ENCODE measurements at places on chromosomes 6 and 20. TPM values are rescaled to one million over a fixed set of nuclear protein-coding genes. Genes with fewer than 3 reads are reported as not detected.

The FLRT3 gene
- total RNA-seq: 71.2 TPM

The RIPOR2 gene
- total RNA-seq: 25.6 TPM

The MUCL3 gene
- 4.6 TPM for total RNA-seq

The SMLR1 gene
- total RNA-seq: not detected

The C20orf144 gene
- 0.23 TPM for total RNA-seq

The SYNGAP1 gene
- total RNA-seq: 23.0 TPM

The CASP8AP2 gene
- total RNA-seq: 16.5 TPM

The JPH2 gene
- 7.9 TPM for total RNA-seq

The KCNQ2 gene
- not detected for total RNA-seq

The TBX18 gene
- 1.0 TPM for total RNA-seq

The FILIP1 gene
- 21.6 TPM for total RNA-seq

DNA sequence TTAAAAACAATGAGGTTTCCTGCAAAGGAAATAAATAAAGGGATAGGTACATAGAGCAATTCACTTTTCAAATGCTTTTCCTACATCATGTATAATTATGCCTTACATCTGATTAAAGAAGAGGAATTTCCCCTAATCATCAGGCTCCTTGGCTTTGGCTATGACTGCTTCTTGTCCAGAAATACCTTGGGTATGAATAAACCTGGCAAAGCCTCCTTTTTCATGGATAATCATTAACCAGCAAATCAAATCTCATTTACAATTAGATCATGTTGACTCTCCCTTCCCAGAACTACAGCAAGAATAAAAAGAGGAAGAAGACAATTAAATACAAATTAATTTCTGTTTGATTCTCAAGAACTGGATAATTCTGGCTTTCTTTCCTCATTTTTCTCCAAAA lies 58.0 kb upstream of the CD2AP start:
- no peak for DNase-seq

- no peak for DNase-seq
Observed at GRCh38 chr6:52177961-52178360, 8.2 kb upstream of the IL17A start.

GRCh38 chr6:74870403-74870802 lies 335.4 kb downstream of the COL12A1 start:
- no peak for DNase-seq

DNA sequence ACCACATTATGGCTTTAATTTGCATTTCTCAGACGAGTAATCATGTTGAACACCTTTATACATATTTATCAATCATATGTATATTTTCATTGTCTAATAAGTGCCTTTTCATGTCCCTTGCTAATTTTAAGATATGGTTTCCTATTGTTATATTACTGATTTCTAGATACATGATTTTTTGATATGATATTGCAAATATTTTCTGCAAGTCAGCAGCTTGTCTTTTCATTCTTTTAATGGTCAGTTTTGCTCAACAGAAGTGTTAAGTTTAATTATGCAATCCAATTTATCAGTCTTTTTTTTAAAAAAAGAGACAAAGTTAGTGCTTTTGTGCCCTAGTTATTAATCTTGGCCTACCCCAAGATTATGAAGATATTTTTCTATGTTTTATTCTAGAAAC lies 1377.8 kb upstream of the CITED2 start:
- DNase-seq: no peak

DNA sequence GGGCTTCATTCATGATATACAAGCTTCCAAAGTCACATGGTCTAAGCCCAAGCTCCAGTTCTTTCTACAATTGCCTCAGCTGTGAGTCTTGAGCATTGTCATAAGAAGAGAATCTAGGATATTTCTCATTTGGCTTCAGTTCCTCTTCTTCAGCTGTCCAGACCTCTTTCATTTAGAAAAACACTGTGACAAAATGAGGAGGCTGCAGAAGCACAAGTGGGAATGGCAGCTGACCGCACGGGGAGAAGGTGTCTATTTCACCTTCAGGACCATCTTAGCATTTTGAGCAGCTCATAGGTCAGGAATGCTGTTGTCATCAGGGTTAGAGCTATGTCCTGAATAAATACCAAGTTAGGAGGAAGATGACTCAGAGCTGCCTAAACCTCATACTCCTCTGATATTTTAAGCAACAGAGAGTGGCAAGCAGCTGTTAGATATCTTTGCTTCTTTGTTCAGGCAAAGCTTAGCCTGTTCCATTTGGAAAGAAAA lies 390.1 kb upstream of the CITED2 start:
- DNase-seq: no peak

- DNase-seq: no peak
Observed at GRCh38 chr20:50248104-50248641, 57.5 kb downstream of the CEBPB start.

- DNase-seq: no peak
Observed at GRCh38 chr6:144922120-144922722, 637.1 kb downstream of the UTRN start.

GRCh38 chr20:23200914-23201313 lies 114.8 kb upstream of the CD93 start:
- no peak for DNase-seq

- DNase-seq: no peak
Observed at GRCh38 chr6:28105245-28105639, 19.2 kb upstream of the ZSCAN16 start.

- DNase-seq: no peak
Observed at GRCh38 chr6:125230674-125231073, 71.1 kb downstream of the HDDC2 start.

- DNase-seq: no peak
Observed at GRCh38 chr6:145138469-145139139, 596.7 kb downstream of the EPM2A start.

GRCh38 chr6:110537208-110538123 lies 61.1 kb upstream of the SLC22A16 start:
- DNase-seq: no peak

DNA sequence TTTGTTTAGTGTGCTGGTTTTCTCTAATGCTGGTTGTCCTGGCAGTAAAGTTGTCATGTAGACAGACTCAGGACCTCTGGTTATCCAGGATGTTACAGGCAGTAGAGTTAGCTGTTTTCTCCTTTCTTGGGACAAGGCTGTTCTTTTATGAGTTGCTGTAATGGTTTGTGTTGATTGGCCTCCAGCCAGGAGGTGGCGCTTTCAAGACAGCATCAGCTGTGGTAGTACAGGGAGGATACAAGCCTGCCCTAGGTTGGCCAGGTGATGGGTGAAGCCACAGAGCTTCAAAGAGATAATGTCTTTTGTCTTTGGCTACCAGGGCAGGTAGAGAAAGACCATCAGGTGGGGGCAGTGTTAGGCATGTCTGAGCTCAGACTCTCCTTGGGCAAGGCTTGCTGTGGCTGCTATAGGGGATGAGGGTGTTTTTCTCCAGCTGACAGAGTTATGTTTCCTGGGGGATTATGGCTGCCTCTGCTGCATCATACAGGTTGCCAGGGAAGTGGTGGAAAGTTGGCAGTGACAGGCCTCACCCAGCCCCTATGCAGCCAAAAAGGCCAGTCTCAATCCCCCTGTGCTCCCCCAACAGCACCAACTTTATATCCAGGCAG lies 127.2 kb upstream of the TAB2 start:
- DNase-seq: no peak

GRCh38 chr6:74750826-74751225 lies 455.0 kb downstream of the COL12A1 start:
- DNase-seq: no peak

DNA sequence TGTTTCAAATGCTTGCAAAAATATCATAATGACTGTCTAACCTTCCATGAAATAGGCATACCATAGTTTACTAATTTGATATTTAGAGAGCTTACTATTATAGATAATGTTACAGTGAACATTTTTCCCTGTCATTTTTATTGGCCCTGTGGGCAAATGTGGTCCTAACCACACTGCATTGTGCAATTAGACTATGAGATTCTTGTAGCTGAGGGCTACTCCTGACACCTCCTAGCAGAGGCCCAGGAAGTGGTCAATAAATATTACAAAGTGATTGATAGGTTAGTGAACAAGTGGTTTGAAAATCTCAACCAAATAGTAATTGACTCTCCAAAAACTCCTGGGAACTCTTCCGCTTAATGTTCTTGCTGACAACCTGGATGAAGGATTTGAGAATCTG lies 160.5 kb upstream of the KCNG1 start:
- DNase-seq: no peak

GRCh38 chr6:16136621-16137450 lies 8.0 kb downstream of the MYLIP start:
- DNase-seq: no peak

DNA sequence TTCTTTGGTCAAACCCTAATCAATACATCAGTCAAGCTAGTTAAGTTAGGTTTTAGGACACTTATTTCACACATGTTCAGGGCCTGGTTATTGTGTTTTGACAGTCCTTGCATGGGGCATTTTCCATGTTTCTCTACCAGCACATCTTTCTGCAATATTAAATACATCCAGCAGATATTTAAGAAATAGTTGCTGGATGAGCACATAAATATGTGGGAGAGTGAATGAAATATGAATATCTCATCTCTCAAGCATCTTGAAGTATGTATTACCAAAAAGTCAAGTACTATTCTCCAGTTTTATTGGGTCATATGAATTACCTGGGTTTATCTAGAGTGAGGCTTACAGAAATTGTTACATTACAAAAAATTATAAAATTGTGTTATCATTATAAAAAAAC lies 621.9 kb upstream of the GJE1 start:
- no peak for DNase-seq

DNA sequence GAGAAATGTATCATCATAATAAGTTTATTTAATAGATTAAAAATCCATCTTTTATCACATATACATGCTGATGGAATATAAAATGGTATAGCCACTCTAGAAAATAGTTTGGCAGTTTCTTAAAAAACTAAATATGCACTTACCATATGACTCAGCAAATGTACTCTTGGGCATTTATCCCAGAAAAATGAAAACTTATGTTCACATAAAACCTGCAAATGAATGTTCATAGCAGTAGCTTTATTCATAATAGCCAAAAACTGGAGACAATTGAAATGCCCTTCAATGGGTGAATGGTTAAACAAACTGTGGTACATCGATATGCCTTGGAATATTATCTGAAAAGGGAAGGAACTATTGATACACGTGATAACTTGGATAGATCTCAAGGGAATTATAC lies 6.4 kb upstream of the NCOA7 start:
- DNase-seq: no peak

GRCh38 chr6:133408543-133408942 lies 167.4 kb downstream of the EYA4 start:
- DNase-seq: no peak

DNA sequence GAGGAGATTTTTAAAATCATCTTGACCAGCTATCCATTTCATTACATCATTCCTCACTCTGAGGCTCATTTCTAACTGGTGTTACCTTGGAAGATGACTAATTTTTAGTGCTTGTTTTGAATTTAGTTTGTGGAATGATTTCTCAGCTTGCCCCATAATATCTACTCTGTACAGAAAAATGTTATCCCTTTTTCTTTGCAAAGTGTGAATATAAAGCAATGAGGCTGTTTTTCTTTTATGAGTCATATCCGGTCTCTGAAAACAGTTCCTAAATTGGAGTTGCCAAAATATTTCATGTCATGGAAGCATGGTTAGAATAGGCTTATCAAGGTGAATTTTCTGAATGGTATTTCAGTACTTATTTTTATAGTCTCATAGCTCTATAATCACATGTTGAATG lies 43.8 kb downstream of the FUT9 start:
- DNase-seq: no peak

DNA sequence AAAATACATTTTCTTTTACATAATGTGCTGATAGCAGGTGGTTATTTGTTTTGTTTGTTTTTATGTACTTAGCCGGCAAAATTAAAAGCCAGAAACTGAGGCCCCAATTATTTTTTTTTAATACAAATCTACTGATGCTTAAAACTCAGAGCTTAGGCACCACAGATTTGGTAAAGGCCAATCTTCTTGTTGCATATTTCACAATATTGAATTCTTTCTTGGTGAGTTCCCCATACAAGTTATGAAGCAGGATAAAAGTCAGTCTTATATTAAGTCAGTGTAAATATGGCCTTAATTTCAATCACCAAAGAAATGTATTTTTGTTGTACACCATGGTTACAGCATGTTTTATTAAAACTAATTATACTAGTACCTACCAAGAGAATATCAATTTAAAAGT lies 16.3 kb upstream of the ZDHHC14 start:
- no peak for DNase-seq

- DNase-seq: no peak
Observed at GRCh38 chr6:56318851-56319250, 71.5 kb upstream of the COL21A1 start.

- DNase-seq: no peak
Observed at GRCh38 chr6:55886185-55886836, 10.9 kb upstream of the BMP5 start.

DNA sequence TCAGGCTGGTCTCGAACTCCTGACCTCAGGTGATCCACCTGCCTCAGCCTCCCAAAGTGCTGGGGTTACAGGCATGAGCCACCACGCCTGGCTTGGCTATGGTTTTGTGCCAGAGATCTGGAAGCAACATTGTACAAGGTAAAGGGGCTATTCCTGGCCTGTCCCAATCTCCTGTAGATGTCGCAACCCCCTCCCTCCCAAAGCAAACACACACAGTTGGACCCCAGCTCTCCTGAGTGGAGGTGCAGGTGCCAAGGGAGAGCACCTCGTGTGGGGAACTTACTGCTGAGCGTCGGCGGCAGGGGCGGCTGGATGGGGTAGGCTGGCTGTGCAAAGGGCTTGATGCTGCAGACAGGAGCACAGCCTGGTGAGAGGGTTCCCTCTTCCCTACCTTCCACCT lies 8.8 kb downstream of the RPL10A start:
- no peak for DNase-seq

DNA sequence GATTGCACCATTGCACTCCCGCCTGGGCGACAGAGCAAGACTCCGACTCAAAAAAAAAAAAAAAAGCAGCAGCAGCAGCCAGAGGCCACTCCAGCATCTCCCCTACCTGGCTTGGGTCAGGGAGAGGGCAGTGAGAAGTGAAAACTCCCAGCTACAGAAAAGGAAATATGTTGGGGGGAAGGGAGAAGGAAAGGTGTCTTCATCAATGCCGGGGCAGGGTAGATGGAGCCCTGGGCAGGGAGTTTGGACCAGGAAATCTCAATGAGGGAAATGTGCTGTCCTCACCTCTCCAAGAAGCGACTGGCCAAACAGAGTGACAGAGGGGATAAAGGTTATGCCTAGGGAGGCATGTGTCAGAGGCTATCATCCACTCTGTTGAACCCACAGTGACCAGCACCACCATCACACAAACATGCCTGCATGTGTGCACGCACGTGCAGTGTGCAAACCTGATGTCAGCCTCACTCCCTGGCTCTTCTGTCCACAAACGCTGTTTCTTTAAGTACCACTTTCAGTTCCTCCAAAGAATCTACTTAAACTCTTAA lies 887 bp upstream of the AIF1 start:
- DNase-seq: no peak

- DNase-seq: no peak
Observed at GRCh38 chr20:31943052-31943471, 8.8 kb downstream of the PDRG1 start.

- no peak for DNase-seq
Observed at GRCh38 chr6:46175446-46175845, 4.7 kb upstream of the ENPP5 start.

- DNase-seq: no peak
Observed at GRCh38 chr6:105819745-105820144, 266.4 kb upstream of the PRDM1 start.

Measured in upper lobe of right lung (tissue), 1 donor.